ENCODE measurements at places on chromosomes 2 and 18.

- DNase-seq, result peak; percentile 77
- no peaks in the 10 kb centered on the region for H3K4me1 ChIP-seq
- H3K27ac ChIP-seq, result no peak overlapping the region
- H3K36me3 ChIP-seq, result no peaks in the 10 kb centered on the region
These were observed 91.8 kb downstream of the NEDD4L start for GRCh38 chr18:58135701-58136331.

GRCh38 chr2:18154259-18154658 is 275.8 kb downstream of the KCNS3 start:
- H3K27me3 ChIP-seq, result no peaks in the 10 kb centered on the region
- H3K27ac ChIP-seq, result no peak overlapping the region
- H3K4me3 ChIP-seq, result no peak overlapping the region

DNA sequence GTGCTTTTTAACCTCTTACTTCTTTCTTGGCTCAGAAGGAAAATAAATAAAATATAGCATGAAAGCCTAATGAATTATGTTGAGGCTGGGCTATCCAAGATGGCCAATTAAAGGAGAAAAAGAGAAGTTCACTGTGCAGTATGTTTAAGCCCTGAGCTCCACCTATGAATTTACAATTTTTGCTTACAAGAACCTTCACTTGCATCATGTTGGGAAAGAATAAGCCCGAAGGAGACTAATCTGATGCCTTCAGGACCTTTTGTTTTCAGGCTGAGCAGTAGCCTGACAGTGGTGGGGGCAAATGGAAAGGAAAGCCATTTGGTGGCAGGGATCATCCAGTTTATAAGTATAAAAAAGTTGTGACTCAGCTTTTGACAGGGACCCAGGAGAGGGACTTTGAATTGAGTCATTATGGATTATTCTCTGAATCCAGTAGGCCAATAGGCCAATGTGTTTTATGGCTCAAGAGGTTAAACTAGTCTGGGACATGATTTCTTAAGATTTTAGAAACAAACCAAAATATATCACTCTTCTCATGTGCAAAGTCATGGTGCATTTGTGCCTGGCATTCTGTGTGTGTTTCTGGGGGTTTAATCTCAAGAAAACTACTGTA is 56.9 kb downstream of the E2F6 start:
- no peaks in the 10 kb centered on the region for H3K27me3 ChIP-seq
- no peak overlapping the region for H3K4me3 ChIP-seq
- no peaks in the 10 kb centered on the region for H3K4me1 ChIP-seq
- H3K27ac ChIP-seq, result no peak overlapping the region
- no peak for DNase-seq

DNA sequence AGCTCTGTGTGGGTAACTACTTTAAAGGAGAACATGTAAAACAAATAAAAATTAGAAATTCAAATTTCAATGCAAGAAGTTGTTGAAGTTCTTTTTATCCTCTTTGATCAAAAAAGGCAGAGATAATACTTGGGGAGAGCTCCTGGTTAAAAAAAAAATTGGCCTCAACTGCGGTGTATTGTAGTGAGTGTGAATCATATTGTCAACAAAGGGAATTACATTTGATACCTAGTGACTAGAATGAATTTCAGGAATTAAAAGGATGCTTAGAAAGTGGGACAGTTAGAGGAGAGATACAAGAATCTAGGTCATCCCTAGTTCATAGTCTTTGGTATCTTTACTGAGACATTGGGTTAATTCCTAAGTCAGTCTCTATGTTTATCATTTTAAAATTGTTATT is 473.0 kb downstream of the CCDC85A start:
- H3K27ac ChIP-seq, result no peak overlapping the region
- H3K36me3 ChIP-seq, result no peaks in the 10 kb centered on the region
- no peaks in the 10 kb centered on the region for H3K27me3 ChIP-seq

GRCh38 chr2:103167599-103167998 is 405.8 kb downstream of the TMEM182 start:
- H3K36me3 ChIP-seq, result no peaks in the 10 kb centered on the region
- no peaks in the 10 kb centered on the region for H3K4me1 ChIP-seq
- H3K27ac ChIP-seq, result no peak overlapping the region
- no peaks in the 10 kb centered on the region for H3K27me3 ChIP-seq
- DNase-seq, result no peak

- no peaks in the 10 kb centered on the region for H3K27me3 ChIP-seq
- peaks cover 24% of the 10 kb centered on the region for H3K4me1 ChIP-seq
- H3K27ac ChIP-seq, result no peak overlapping the region
- no peak for DNase-seq
- H3K4me3 ChIP-seq, result no peak overlapping the region
- H3K36me3 ChIP-seq, result no peaks in the 10 kb centered on the region
These were observed 16.4 kb upstream of the TMEM247 start for GRCh38 chr2:46462936-46463335.

DNA sequence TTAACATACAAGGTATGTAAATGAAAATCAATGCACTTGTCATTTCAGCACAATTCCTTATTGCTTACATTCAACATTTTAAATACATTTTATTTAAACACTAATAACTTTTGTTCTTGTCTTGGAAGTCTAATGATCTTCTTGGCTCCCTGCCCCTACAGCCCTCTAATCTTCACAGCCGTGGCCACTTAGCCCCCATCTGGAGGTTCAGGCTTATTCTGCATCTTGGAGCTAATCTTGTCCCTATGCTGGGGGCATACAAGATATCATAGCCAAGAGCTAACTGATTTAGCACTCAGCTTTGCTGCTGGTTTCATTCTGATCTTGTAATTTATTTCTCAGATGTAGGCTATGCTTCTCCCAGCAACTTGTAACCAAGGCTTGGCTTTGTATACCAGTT is 140.8 kb downstream of the TMEFF2 start:
- no peaks in the 10 kb centered on the region for H3K27me3 ChIP-seq
- H3K4me1 ChIP-seq, result no peaks in the 10 kb centered on the region
- no peak overlapping the region for H3K4me3 ChIP-seq
- H3K27ac ChIP-seq, result no peak overlapping the region
- H3K36me3 ChIP-seq, result no peaks in the 10 kb centered on the region

DNA sequence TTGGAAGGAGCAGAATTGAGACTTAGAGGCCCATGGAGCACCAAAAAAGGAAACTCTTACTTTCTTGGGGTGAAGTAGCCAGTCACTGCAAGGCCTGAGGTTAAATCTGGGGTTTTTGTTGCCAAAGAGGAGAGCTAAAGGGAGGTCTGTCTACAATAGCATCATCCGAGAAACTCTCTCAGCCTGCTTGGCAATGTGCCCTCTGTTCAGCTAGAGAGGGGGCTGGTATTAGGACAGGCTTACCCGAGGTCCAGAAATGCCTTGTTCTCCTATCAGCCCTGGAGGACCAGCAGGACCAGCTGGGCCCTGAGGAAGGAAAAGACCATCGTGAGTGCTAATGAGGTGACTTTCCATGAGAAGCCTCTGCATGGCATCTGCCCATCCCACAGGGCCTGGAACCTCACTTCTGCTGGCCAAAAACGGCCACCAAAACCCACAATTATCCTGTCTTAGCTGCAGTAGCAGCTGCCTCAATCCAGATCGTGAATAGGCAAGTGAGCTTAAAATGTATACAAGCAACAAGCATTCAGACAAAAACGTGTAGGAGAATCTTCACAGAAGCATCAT is 61.6 kb downstream of the COL6A3 start:
- no peak overlapping the region for H3K4me3 ChIP-seq
- H3K36me3 ChIP-seq, result no peaks in the 10 kb centered on the region
- H3K4me1 ChIP-seq, result no peaks in the 10 kb centered on the region
- peak overlapping the region; percentile 42 for H3K27ac ChIP-seq

- peak; percentile 39 for DNase-seq
- H3K27me3 ChIP-seq, result no peaks in the 10 kb centered on the region
These were observed 43.3 kb downstream of the PLEKHB2 start for GRCh38 chr2:131148426-131148825.

DNA sequence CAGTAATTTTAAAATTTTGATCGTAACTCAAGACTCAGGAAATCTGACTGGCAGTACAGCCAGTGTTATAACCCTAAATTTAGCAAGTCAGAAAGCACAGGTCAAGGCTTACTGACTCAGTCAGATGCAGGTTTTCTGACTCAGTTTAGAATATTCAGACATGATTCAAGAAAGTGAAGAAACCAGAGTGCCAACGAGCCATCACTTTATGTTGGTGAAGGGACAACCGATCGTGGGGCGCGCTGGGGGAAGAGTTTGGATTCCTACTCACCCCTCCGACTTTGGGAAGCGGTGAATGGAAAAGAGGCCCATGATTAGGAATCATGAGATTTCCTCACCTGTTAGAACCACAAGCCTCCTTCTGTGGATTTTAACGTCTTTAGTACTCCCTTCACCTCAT is 998 bp downstream of the RNF149 start:
- peak overlapping the region; percentile 93 for H3K27ac ChIP-seq
- peaks cover 13% of the 10 kb centered on the region for H3K4me1 ChIP-seq
- no peaks in the 10 kb centered on the region for H3K36me3 ChIP-seq
- no peak for DNase-seq
- peak overlapping the region; percentile 92 for H3K4me3 ChIP-seq
- no peaks in the 10 kb centered on the region for H3K27me3 ChIP-seq

- no peak for DNase-seq
- H3K36me3 ChIP-seq, result no peaks in the 10 kb centered on the region
- H3K27me3 ChIP-seq, result no peaks in the 10 kb centered on the region
- peak overlapping the region; percentile 90 for H3K27ac ChIP-seq
- peak overlapping the region; percentile 73 for H3K4me3 ChIP-seq
- peaks cover 10% of the 10 kb centered on the region for H3K4me1 ChIP-seq
These were observed 2.4 kb downstream of the MAP4K4 start for GRCh38 chr2:101699755-101700461.

DNA sequence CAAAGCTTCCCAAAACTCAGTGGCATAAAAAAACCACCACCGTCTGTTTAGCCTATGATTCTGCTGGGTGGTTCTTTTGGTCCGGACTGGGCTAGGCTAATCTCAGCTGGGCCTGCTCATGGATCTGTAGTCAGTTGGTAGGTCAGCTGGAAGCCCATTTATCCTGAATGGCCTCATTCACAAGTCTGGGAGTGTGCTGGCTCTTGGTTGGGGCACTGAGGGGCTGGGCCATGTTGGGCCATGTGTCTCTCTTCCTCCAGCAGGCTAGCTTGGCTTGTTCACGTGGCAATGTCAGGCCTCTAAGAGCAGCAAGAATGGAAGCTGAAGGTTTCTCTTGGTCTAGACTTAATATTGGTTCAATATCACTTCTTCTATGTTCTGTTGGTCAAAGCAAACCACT is 95.7 kb upstream of the HS6ST1 start:
- H3K36me3 ChIP-seq, result no peaks in the 10 kb centered on the region
- no peak overlapping the region for H3K4me3 ChIP-seq
- H3K4me1 ChIP-seq, result no peaks in the 10 kb centered on the region
- H3K27ac ChIP-seq, result no peak overlapping the region
- H3K27me3 ChIP-seq, result no peaks in the 10 kb centered on the region
- no peak for DNase-seq

GRCh38 chr2:218323526-218324472 is 31.5 kb upstream of the TMBIM1 start:
- peaks cover 52% of the 10 kb centered on the region for H3K4me1 ChIP-seq
- DNase-seq, result peak; percentile 61
- H3K36me3 ChIP-seq, result no peaks in the 10 kb centered on the region
- peak overlapping the region; percentile 72 for H3K4me3 ChIP-seq
- peak overlapping the region; percentile 86 for H3K27ac ChIP-seq

DNA sequence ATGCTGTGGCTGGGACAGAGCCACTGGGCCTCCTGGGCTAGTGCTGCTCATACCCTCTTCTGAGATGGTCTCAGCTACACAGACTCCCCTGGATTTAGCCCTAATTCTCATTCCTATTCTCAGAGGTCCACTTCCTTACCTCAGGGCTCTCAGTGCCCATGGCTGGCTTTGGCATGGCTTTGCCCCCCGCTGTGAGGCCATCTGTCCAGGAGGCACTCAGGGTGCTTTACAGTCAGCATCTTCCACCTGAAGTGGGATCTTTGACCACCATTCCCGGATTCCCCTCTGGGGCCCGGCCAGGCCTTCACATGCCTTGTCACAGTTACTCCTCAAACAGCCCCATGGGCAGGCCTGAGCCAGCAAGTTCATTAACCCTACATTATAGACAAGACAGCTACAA is 161.8 kb downstream of the CELF4 start:
- no peak overlapping the region for H3K27ac ChIP-seq
- H3K4me3 ChIP-seq, result no peak overlapping the region
- no peak for DNase-seq
- no peaks in the 10 kb centered on the region for H3K36me3 ChIP-seq
- no peaks in the 10 kb centered on the region for H3K27me3 ChIP-seq

DNA sequence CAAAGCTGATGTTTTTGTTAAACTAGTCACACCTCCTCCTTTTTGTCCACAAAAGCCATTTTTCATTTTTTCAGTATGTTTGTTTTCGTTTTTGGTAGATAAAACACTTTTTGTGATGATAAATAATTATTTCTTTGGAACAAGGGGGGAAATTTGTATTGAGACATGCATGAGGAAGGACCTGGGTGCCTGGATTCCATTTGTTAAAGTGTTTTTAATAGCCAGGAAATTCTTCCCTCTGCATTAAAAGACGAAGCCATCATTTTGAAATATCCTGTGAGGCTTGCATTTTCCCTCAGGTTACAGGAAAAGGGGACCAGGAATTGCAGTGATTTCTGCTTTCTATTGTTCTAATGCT is 52.1 kb upstream of the CTLA4 start:
- no peak for DNase-seq
- H3K27ac ChIP-seq, result no peak overlapping the region
- no peaks in the 10 kb centered on the region for H3K27me3 ChIP-seq
- H3K36me3 ChIP-seq, result no peaks in the 10 kb centered on the region
- H3K4me1 ChIP-seq, result peaks cover 5% of the 10 kb centered on the region

- no peak overlapping the region for H3K4me3 ChIP-seq
- H3K4me1 ChIP-seq, result no peaks in the 10 kb centered on the region
- no peaks in the 10 kb centered on the region for H3K27me3 ChIP-seq
- no peaks in the 10 kb centered on the region for H3K36me3 ChIP-seq
- no peak overlapping the region for H3K27ac ChIP-seq
These were observed 176.1 kb upstream of the DLGAP1 start for GRCh38 chr18:4631239-4631638.

DNA sequence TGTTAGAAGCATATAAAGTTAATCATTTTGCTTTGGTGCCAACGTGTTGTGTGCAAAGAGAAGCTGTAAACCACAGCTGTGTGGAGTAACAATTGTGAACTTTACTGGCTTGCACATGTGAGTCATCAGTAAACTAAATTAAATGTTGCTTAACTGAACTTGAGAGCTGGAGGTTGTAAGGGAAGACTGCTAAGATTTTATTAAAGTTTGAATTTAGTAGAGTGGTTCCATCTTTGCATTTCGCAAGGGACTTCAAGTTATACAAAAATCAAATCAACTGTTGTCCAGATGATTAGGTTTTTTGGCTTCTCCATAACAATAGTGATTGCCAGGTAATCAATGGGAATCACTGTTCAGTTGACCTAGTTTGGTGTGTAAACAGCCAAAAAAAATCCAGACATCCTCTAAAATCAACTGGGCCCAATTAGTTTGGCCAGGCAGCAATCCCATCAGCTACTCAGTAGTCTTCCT is 247.4 kb downstream of the MYO3B start:
- DNase-seq, result no peak
- no peaks in the 10 kb centered on the region for H3K27me3 ChIP-seq
- no peak overlapping the region for H3K27ac ChIP-seq
- H3K36me3 ChIP-seq, result no peaks in the 10 kb centered on the region
- H3K4me3 ChIP-seq, result no peak overlapping the region
